ENCODE measurements at places on chromosomes 11 and 22.

- DNase-seq, result no peak
Measured at GRCh38 chr22:26597026-26597425, 7.1 kb upstream of the TPST2 start.

DNA sequence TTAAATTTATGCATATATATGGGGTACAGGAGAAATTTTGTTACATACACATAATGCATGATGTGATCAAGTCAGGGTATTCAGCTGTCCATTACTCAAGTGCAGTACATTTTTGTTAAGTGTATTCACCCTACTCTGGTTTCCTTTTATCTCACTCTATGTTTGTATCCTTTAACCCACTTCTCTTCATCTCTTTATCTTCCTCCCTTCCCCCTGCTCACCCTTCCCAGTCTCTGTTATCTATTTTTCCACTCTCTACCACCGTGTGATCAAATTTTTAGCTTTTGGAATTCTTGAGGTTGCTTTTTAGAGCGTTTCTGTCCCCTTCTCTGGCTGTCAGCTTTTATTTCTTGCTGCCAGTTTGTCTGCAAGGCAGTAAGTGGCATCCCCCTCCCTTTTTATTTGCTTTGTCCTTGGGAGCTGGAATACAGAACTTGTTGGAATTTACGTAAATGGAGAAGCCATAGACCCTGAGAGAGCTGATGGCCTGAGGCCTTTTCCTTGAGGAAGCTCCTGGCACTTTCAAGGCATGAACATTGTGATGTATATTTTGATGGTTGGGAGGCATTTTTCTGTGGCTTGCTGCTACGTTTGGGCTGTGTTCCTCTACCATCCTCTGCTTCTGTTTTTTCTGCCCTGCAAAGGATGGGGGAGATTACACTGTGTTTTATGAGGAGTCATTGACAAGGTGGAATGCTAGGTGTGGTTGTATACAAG, 148.6 kb downstream of the LDLRAD3 start:
- DNase-seq, result no peak

DNA sequence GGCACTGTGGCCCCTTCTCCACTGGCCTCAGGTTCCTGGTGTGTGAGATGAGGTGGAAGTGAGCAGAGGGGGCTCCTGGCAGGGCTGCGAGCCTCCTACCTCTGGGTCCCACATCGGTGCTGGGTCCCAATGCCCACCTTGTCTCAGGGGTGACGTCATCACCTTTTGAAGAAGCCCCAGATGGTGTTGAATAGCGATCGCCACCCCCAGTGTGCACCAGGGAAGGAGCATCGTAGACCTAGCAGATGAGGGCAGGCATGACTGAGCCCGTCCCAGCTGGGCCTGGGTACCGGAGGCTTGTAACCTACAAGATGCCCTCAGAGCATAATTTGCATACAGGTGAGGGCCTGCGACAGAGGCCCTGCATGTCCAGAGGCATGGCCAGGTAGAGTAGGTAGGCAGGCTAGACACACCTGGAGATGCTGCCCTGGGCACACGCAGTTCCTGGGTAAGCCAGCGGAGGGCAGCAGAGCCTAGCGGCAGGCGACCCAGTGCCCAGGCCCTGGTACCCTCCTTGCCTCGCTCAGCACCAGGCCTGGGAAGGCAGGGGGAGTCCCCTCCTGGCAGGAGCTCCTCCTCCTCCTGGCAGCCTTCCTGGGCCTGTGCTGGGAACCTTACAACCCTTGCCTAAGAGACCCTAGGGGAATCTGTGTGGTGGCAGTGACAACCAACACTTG, 52.5 kb downstream of the TPCN2 start:
- DNase-seq, result peak; percentile 84

- DNase-seq, result peak; percentile 82
Measured at GRCh38 chr11:62879235-62879978, 1.3 kb upstream of the SLC3A2 start.

DNA sequence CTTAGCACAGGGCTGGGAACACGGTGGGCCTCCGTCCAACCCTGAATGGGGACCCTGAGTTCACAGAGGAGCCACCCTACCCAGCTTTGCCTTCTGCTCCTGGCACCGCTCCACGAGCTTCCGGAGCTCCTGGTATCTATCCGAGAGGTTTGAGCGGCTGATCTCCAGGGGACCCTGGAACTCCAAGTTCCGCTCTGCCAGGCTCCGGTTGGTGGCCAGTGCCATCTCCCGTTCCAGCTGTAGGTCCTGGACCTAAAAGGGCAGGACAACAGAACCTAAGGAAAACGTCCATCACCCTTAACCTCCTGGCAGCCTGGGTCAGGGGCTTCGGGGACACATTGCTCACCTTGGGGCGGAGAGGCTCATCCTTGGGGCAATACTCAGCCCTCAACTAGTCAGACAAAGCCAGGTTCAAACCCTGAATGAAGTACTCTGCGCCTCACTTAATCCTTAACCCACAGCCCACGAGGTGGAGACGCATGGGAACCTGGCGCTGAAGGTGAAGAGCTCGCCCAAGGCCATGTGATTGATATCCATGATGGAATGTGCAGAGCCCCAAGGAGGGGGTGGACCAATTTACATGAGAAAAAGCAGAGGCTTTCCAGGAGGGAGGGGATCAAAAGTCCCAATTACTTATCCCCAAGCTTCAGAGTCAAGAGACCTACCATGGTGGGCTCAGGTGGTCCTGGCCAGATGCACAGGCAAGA, 27.1 kb downstream of the VPS37C start:
- DNase-seq, result no peak

GRCh38 chr11:35517481-35517880, 7.9 kb downstream of the PAMR1 start:
- no peak for DNase-seq

DNA sequence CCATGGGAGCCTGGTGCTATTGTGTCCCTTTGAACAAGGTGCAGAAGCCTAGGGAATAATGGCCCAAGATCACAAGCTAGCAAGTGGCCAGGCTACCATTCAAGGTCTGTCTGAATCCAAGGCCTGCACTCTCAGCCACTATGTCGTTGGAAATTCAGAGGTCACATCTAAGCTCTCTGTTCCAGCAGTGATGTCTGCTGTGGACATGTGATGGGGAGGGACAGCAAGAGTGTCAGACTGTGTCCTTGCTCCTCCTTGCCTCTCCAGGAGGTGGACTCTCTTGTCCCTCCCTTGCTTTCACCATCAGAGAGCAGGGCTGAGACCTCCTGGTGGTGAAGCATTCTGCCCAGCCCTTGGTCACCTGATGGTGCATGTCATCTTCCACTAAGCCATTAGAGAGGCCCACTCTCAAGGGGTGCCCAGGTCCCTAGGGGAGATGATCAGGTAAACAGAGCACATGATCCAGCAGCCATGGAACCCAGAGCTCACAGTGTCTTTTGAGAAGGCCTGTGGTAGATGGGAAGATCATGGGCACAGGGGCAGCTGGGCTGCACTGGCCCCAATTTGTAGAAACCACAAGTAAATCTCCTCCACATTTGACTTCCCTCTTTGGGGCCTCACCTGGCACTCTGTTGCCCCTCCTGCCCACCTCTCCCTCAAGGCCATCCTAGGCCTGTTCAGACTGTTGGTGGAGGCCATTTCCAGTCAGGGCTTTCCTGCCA, 37.1 kb upstream of the SUSD2 start:
- DNase-seq, result no peak

GRCh38 chr11:33689085-33689484, 11.5 kb downstream of the C11orf91 start:
- DNase-seq, result no peak
